ENCODE measurements at places on chromosomes 16 and 17. TPM values are rescaled to one million over a fixed set of nuclear protein-coding genes. Genes with fewer than 3 reads are reported as not detected.

GLIS2 gene
- total RNA-seq = 14.7 TPM

ABCA6 gene
- total RNA-seq = 34.5 TPM

FBXW10 gene
- 0.23 TPM for total RNA-seq

HOXB2 gene
- total RNA-seq = 3.0 TPM

GP2 gene
- total RNA-seq = not detected

NUP93 gene
- 60.2 TPM for total RNA-seq

HOXB9 gene
- 1.4 TPM for total RNA-seq

KCNJ16 gene
- total RNA-seq = not detected

CHST5 gene
- total RNA-seq = not detected

SERPINF2 gene
- 0.56 TPM for total RNA-seq

MYOCD gene
- not detected for total RNA-seq

SPATA22 gene
- not detected for total RNA-seq

CCL17 gene
- not detected for total RNA-seq

BTBD17 gene
- not detected for total RNA-seq

CD300LF gene
- total RNA-seq = not detected

LITAFD gene
- total RNA-seq = not detected

CLEC10A gene
- not detected for total RNA-seq

ALOX12 gene
- total RNA-seq = not detected

TLCD3B gene
- total RNA-seq = 0.21 TPM

CLEC3A gene
- not detected for total RNA-seq

HIGD1B gene
- total RNA-seq = not detected

GNG13 gene
- not detected for total RNA-seq

TMEM231 gene
- total RNA-seq = 18.6 TPM

NPIPB13 gene
- total RNA-seq = 15.3 TPM

CEP95 gene
- 61.6 TPM for total RNA-seq

NDUFAF8 gene
- total RNA-seq = 95.0 TPM

PIRT gene
- total RNA-seq = not detected

ZKSCAN2 gene
- total RNA-seq = 6.6 TPM

ARHGAP44 gene
- 0.42 TPM for total RNA-seq

WSCD1 gene
- total RNA-seq = 0.44 TPM

KRTAP3-2 gene
- total RNA-seq = not detected

NHLRC4 gene
- not detected for total RNA-seq

KRTAP9-2 gene
- not detected for total RNA-seq

TBC1D3C gene
- 3.4 TPM for total RNA-seq

NUDT7 gene
- 6.7 TPM for total RNA-seq

G6PC1 gene
- total RNA-seq = not detected

NPIPA8 gene
- 25.0 TPM for total RNA-seq

E4F1 gene
- total RNA-seq = 28.4 TPM

SLC13A2 gene
- total RNA-seq = not detected

TSPAN10 gene
- total RNA-seq = 2.1 TPM

KCNG4 gene
- total RNA-seq = not detected

TEKT5 gene
- total RNA-seq = not detected

APOBR gene
- 0.10 TPM for total RNA-seq

TMUB2 gene
- 37.7 TPM for total RNA-seq

CBX4 gene
- 85.8 TPM for total RNA-seq

OTOA gene
- 0.17 TPM for total RNA-seq

SP2 gene
- total RNA-seq = 11.9 TPM

UMOD gene
- total RNA-seq = not detected

CEMP1 gene
- not detected for total RNA-seq

GCGR gene
- total RNA-seq = not detected

LITAF gene
- total RNA-seq = 161 TPM

AURKB gene
- 11.7 TPM for total RNA-seq

CACNG5 gene
- not detected for total RNA-seq

TEX14 gene
- not detected for total RNA-seq

CCL4 gene
- not detected for total RNA-seq

CTRB1 gene
- not detected for total RNA-seq

NPIPB8 gene
- total RNA-seq = not detected

All from MCF 10A (cell line).